ENCODE measurements at places on chromosomes 3 and 15.

GRCh38 chr15:72564091-72564490 lies 90.0 kb downstream of the ARIH1 start:
- DNase-seq = no peak

- DNase-seq = no peak
These were observed 212.3 kb downstream of the FGF12 start for GRCh38 chr3:192514754-192515663.

GRCh38 chr15:34365836-34366235 lies 1.2 kb downstream of the LPCAT4 start:
- DNase-seq = no peak

DNA sequence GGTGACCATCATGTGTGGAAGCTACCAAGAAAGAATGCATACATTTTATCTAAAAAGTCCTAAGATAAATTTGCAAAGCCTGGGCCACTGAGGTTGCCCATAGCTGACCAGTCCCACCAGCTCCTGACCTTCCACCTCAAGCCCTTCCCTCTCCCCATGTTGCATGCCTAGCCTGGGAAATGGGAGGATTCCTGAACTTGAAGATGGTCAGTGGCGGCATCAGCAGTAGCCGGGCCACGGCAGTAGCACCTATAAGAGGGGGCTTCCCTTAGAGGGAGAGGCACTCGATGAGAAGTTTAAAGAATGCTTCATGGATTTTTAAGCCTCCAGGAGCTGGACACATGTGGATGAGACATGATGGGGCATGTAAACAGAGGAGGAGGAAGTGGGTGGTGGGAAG lies 172.1 kb downstream of the KLF13 start:
- no peak for DNase-seq
